Fibroblast of skin of back (primary cell): ENCODE measurements at places on chromosomes 13 and 19.
A peak's percentile ranks its signal among the peaks of the same experiment; 100 is the strongest.

GRCh38 chr13:76621705-76622104 is 264.5 kb downstream of the KCTD12 start:
- DNase-seq, result no peak

DNA sequence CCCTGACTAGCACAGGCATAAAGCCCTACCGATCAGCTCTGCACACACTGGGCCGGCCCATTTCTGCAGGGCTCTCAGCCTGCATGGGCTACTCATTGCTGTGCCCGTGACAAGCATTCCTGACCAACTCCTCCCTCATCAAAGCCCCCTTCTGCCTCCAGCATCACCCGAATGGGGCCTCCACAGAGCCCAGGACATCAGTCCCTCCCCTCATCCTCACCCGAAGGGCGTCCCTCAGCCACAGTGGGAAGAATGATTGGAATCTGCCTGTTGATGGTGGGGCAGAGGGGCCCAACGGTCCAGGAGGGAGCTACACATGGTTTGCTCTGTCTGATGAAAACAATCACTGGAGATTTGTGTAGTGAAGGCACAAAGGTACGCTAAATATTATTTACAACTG is 43.8 kb downstream of the SERP2 start:
- peak; percentile 11 for DNase-seq

GRCh38 chr19:4390567-4391305 is 9.6 kb downstream of the SH3GL1 start:
- peak; percentile 37 for DNase-seq

- DNase-seq, result peak; percentile 48
Observed at GRCh38 chr13:25881971-25882451, 169.8 kb downstream of the SHISA2 start.

DNA sequence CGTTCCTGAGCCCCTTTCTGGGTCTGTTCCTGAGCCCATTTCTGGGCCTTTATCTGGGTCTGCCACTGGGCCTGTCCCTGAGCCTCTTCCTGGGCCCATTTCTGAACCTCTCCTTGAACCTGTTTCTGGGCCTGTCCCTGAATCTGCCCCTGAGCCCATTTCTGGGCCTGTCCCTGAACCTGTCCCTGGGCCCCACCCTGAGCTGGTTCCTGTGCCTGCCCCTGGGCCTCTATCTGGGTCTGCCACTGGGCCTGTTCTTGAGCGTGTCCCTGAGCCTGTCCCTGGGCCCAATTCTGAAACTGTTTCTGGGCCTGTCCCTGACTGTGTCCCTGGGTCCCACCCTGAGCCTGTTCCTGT is 40.4 kb upstream of the GRTP1 start:
- DNase-seq, result no peak

- DNase-seq, result no peak
Observed at GRCh38 chr13:110137680-110138009, 169.3 kb downstream of the COL4A1 start.

DNA sequence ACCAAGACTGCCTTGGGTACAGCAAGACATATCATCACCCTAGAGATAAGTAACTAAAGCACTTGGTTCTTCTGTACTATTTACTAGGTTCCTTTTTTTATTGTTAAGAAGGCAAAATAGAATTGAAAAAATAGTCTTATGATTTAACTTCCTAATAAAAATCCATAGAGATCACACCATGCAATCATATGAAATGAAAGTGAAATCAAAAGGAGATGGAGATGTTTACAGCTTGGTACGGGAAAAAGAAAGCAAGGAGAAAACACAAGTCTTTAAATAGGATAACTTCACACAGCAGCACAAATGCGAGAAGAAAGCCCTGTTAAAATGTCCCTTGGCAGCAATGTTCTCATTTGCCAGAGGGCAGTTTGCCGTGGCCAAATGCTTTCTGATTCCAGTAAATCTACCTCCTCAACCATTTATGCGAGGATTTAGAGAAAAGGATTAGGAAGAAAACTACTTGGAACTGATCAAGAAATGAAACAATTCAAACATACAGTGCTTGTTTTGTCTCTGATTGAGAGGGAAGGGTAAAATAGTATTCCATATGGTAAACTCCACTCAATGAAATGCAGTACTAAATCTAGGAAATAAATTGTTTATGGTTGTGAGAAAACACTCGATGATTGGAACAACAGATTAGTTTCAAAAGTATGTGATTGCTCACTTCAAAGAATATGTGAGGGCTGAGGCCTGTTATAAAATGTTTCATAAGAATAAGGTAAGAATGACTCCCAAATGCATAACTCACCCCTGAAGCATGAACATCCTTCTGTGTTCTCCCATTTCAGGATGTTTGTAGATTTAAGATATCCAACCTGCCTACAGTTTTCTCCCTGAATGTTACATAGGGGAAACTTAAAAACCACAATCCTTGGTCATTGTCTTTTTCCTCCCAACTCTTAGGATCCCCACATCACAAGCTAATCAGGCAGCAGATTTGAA is 487.8 kb downstream of the DACH1 start:
- DNase-seq, result no peak

DNA sequence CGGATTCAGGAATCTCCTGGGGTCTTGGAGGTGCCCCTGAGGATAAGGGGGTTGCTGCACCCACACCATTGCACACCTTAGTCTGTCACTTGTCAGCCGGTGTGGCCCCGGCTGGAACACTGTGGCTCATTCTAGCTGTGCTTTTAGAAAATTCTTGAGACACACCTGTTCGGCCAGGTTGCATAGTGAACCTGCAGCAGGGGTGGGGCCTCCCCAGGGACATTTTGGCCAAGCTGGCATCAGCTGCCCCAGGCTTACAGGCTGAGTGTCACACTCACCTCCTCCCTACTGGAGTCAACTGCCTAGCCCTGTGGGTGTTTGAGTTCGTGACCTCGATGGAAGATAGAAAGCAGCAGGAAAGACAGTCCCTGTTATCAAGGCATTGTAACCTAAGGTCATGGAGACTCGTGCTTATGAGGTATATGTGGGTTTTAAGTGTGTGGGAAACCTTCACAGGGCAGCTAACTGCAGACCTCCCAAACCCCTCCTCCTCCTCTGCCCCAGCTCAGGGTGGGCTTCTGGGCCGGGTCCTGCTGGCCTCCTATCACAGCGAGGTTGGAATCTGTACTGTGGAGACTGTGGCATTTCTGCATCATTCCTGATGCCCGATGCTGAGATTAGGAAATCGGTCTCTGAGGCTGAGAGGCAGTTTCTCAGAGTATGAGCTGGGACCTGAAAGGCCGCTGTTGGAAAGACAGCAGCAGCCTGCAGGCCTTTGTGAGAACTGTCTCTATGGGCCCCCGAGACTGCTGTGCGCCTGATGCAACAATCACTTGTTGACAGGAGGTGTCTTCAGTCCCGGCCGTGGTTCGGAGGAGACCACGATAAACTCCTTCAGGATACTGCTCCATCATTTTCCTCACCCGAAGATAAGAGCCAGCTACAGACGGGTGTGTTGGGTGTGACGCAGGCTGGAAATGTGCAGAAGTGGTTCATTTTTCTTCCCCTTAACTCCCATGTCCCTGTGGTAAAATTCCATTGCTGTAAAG is 72.2 kb downstream of the ATP11A start:
- peak; percentile 33 for DNase-seq

GRCh38 chr19:44626048-44626624 is 12.8 kb downstream of the IGSF23 start:
- DNase-seq, result peak; percentile 98

- no peak for DNase-seq
Observed at GRCh38 chr13:43916828-43917227, 37.1 kb downstream of the LACC1 start.

DNA sequence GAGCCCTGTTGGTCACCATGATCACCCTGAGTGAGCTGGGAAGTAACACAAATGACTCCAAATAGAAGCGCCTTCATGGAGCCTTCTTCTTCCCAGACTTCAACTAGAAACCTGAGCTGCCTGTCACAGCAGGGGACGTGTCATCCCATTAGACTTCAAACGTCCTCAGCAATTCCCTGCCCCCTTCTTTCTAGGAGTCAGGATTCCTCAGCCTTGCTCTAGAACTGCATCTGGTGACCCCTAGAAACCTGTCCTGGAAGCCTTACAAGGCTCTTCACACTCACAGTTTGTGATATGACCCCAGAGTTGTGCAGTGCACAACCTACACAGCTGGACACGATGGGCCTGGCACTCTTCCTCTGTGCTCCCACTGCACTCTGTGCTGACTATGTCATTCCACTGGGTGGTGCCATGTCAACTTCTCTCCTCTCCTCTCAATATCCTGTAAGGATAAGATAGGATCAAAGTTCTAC is 23.6 kb upstream of the TTYH1 start:
- DNase-seq, result no peak

GRCh38 chr13:61339054-61339621 is 76.5 kb downstream of the PCDH20 start:
- DNase-seq, result no peak

DNA sequence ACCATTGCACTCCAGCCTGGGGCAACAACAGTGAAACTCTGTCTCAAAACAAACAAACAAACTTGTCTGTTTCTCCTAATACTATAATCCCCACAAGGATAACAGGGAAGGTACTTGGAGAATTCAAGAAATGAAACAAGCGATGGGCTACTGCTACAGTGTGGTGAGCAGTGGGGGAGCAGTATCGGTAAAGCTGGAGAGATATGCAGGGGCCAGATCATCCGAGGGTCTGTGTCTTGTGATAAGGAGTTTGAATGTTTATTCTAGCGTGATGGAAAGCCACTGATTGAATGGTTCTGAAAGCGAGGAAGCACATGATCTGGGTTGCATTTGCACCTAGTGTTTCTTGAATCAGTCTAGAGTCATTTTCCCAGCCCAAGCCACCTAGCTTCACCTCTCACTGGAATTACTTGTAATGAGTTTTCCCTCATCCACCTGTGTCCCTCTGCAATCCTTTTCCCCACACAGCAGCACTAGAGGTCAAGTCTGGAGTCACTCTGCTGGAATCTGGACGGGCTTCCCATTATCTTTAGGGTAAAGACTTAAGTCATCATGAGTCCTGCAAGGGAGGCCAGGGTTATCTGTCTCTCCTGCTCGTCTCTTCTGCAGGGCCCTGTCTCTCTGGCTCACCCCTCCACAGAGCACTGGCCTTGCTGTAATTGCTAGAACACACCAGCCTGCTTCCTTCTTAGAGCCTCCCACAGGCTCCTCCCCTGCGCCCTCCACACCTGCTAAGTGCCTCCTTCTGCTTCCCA is 162.3 kb downstream of the KLF5 start:
- no peak for DNase-seq

- DNase-seq, result no peak
Observed at GRCh38 chr19:1584500-1585242, 8.0 kb downstream of the MBD3 start.

DNA sequence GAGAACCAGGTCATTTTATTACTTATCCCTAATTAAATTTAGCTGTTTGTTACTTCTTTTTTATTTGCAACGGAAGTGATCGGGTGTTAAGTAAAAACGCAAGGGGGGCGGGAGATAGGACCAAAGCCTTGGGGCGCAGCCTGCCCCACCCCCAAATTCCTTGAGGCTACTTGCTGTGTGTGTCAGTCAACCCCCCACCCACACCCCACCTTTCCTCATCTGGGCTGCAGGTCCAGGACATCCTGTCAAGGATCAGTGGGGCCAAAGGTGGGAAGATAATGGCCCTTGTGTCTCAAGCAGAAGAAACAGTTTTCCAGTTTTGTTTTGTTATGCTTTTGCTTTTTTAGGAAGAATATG is 1.2 kb upstream of the FOXO1 start:
- no peak for DNase-seq

GRCh38 chr13:49366841-49367240 is 77.0 kb downstream of the CAB39L start:
- DNase-seq, result peak; percentile 73

- no peak for DNase-seq
Observed at GRCh38 chr19:40693150-40693788, 2.8 kb upstream of the NUMBL start.

GRCh38 chr13:26112843-26113242 is 61.0 kb upstream of the SHISA2 start:
- DNase-seq, result no peak

DNA sequence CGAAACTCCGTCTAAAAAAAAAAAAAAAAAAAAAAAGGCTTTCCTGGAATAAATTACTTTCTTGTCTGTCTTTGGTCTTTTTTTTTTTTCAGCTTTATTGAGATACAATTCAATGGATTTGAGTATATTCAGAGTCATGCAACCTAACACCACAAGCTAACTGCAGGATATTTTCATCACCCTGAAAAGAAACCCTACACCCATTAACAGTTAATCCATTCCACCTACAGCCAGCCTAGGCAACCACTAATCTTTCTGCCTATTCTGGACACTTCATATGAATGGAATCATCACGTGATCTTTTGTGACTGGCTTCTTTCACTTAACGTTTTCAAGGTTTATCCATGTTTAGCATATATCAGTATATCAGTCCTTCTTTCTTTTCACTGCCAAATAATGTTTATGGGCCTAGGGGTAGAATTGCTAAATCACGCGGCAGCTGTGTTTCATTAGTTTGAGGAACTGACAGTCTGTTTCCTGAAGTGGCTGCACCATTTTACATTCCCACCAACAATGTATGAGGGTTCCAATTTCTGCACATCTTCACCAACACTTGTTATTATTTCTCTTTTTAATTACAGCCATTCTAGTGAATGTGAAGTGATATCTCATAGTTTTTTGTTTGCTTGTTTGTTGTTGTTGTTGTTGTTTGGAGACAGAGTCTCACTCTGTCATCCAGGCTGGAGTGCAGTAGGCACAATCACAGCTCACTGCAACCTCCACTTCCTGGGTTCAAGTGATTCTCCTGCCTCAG is 19.9 kb downstream of the LRFN3 start:
- DNase-seq, result no peak

GRCh38 chr13:80906860-80907259 is 565.9 kb upstream of the SPRY2 start:
- no peak for DNase-seq

DNA sequence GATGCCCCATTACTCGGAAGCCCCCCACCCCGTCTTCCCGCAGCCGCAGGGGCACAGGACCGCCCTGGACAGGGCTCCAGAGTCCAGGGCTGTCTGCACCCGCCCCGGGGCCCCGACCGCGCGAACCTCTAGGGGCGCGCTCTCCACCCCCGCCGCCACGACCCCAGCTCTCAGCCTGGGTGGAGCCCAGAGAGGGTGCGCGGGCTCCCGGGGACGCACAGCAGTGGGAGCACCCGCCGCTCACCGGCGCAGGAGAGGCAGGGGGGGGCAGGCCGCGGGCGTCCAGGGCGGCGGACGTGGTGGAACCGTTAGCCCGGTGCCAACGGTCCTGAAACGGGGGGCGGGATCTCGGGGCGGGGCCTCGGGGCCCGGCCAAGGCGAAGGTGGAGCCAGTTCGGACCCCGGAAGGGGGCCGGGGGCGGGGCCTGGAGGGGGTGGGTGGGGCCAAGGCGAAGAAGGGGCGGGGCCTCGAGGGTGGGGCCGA is at the start of gene ATP8B3:
TSS of gene ATP8B3 (minus strand) at position 335 of the 484 bp plus-strand sequence. CDS start 540 bp downstream, outside the sequence.
- no peak for DNase-seq

GRCh38 chr19:35718345-35719041 is 690 bp downstream of the KMT2B start:
- peak; percentile 20 for DNase-seq

DNA sequence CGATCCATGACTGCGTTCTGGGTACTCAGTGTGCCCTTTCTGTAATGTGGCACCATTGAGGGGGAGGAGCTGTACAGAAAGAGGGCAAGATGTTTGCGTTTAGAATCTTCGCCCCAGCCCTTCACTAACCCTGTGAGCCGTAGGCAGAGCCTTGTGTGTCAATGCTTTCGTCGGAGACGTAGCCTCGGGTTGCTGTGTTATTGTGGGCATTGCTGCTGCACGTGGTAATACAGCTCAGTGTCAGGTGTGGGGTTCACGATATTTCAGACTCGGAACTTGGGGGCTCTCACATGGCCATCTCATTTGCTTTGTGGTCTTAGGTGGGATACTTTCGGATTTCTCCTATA is 6.1 kb downstream of the RPS9 start:
- no peak for DNase-seq

GRCh38 chr13:40101708-40102359 is 446.4 kb downstream of the COG6 start:
- DNase-seq, result no peak
